ENCODE measurements at places on chromosomes 5 and 9.

DNA sequence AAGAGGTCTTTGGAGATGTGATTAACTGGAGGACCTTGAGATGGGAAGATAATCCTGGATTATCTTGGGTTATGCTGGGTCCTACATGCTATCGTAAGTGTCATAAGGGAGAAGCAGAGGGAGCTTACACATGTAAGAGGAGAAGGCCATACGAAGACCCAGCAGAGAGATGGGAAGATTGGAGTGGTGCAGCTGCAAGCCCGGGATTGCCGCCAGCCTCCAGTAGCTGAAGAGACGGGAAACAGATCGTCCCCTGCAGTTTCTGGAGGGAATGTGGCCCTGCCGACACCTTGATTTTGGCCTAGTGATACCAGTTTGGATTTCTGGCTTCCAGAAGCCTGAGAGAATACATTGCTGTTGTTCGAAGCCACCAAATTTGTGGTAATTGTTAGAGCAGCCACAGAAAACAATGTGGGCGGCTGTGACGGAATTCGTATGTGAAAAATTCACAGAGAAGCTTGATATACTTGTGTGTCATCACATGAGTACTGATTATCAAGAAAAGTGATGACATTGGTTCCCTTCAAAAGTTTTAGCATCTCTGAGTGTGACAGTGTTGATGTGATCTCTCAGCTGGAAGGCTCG is 86.9 kb downstream of the CYFIP2 start:
- DNase-seq: no peak

DNA sequence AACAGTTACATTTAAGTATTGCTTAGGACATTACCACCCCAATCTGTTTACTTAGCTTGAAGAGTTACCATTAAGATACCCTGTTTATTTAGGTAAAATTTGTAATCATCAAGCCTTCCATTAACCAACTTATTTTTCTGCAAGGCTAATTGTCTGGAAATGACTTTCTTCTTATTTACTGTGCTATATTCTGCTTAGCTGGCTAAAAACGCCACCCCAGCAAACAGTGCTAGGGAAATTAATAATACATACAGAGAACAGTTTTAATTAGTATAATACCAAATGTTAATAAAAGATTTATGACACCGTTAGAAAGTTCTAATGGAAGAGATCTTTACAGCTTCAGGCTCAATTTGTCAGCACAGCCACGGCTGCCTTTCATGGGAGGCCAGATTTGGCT is 14.0 kb downstream of the TLX3 start:
- DNase-seq: no peak

- DNase-seq: no peak
These were observed 20.6 kb upstream of the VCAN start for GRCh38 chr5:83450967-83451248.

GRCh38 chr5:38737976-38738375 is 107.8 kb upstream of the OSMR start:
- DNase-seq: no peak

GRCh38 chr9:109399258-109399767 is 78.5 kb upstream of the EPB41L4B start:
- no peak for DNase-seq

GRCh38 chr5:82622711-82623514 is 344.8 kb upstream of the RPS23 start:
- DNase-seq: no peak

DNA sequence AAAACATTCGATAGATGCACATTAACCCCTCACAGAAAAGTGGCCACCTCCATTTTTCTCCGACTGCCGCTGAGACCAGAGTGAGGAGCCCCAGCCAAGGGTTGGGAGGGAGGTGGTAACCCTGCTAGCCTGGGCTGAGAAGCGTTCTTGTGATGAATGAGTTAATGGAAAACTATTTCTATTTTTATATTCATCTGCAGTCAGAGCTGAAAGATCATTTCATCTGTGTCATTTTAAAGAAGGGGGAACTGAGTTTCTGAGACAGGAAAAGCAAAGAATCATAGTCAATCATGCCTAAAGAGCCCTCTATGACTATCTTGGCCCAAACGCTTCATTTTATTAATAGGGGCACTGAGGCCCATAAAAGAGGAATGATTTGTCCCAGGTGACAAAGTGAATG is 229.5 kb downstream of the PAPPA start:
- DNase-seq: no peak

Data from mesothelial cell of epicardium (in vitro differentiated cells).